Left lobe of liver (tissue), 2 donors: ENCODE measurements at places on chromosomes 2 and 18. TPM values are rescaled to one million over a fixed set of nuclear protein-coding genes. Genes with fewer than 3 reads are reported as not detected.

STAM2 gene
- total RNA-seq: 12.4 TPM

ERICH2 gene
- total RNA-seq: 1.5 TPM

CLEC4F gene
- total RNA-seq: not detected

CTAGE1 gene
- total RNA-seq: not detected

C1QL2 gene
- total RNA-seq: not detected

DYNAP gene
- not detected for total RNA-seq

COL3A1 gene
- 21.6 TPM for total RNA-seq

CCDC85A gene
- 0.08 TPM for total RNA-seq

GALR1 gene
- not detected for total RNA-seq

SPP2 gene
- total RNA-seq: 76.4 TPM

EGR4 gene
- not detected for total RNA-seq

ZNF892 gene
- total RNA-seq: 1.3 TPM
